ENCODE measurements at places on chromosomes 6 and 20. TPM values are rescaled to one million over a fixed set of nuclear protein-coding genes. Genes with fewer than 3 reads are reported as not detected.

DNA sequence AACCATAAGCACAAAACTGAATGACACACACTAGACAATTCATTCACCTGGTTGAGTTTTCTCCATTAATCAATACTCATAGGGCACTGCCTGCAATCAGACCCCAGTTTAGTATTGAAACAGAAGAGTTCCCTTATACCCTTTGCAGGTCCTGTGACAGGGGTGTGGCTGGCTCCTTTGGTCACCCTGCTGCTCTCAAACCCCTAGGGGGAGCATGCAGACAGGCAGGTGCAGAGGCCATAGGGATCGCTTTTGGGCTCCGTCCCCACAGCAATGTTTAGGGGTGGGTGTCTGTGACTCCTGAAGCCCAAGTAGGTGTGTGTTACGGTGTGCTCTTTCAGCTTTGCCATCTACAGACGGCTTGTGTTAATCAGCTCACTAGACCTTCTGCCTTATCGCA lies 210.4 kb downstream of the CENPW start:
- no peak for DNase-seq

- DNase-seq, result no peak
Observed at GRCh38 chr20:43925801-43926200, 11.1 kb downstream of the TOX2 start.

RGS17 gene
- total RNA-seq, result 3.5 TPM

OLIG3 gene
- not detected for total RNA-seq

DNA sequence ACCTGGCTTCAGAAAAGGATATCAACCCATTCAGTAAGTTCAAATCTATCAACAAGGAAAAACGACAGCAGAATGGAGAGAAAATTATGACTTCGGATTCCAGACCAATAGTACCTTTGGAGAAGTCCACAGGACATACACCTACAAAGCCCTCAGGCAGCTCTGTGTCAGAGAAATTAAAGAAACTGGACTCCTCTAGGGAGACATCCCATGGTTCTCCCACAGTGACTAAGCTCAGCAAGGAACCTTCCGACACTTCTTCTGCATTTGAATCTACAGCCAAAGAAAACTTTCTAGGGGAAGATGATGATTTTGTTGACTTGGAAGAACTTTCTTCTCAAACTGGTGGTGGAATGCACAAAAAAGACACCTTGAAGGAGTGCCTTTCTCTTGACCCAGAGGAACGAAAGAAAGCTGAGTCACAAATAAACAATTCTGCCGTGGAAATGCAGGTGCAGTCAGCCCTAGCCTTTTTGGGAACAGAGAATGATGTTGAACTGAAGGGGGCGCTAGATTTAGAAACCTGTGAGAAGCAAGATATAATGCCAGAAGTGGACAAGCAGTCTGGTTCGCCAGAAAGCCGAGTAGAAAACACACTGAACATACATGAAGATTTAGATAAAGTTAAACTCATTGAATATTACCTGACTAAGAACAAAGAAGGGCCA lies 67.4 kb upstream of the HINT3 start:
- DNase-seq, result no peak

FOXF2 gene
- 3.6 TPM for total RNA-seq

PTK6 gene
- 11.0 TPM for total RNA-seq

PAX1 gene
- not detected for total RNA-seq

VGLL2 gene
- not detected for total RNA-seq

GRCh38 chr6:42451333-42452170 lies at the start of gene TRERF1:
TSS of gene TRERF1 (minus strand) at chr6:42451926. CDS start at chr6:42269590, 182,336 bp downstream.
- no peak for DNase-seq

DNA sequence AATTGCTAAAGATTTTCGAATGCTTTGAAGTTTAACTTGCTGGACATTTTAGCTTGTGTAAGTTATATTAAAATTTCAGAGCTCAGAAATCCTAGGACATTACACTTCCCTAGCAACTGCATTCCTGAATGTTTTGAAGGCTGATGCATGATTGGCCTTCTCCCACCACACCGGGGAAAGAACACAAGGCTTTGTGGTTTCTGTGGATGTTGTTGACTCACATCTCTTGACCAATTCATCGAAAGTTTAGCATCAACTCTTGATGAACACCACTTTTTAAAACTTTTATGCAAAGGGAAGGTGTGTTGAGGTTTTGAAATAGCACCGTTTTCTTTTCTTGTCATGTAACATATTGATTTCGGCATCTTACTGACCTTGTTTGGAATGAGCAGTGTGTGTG lies 81.1 kb downstream of the RIMS1 start:
- DNase-seq, result no peak

All from mucosa of gallbladder (tissue), 1 donor.